ENCODE measurements at places on chromosomes 16 and 17. TPM values are rescaled to one million over a fixed set of nuclear protein-coding genes. Genes with fewer than 3 reads are reported as not detected.

NTN1 gene
- total RNA-seq, result 4.2 TPM

RGS11 gene
- not detected for total RNA-seq

SLFN12L gene
- total RNA-seq, result 0.17 TPM

SLC25A19 gene
- total RNA-seq, result 38.7 TPM

ABCC12 gene
- not detected for total RNA-seq

ARL5C gene
- not detected for total RNA-seq

DNA sequence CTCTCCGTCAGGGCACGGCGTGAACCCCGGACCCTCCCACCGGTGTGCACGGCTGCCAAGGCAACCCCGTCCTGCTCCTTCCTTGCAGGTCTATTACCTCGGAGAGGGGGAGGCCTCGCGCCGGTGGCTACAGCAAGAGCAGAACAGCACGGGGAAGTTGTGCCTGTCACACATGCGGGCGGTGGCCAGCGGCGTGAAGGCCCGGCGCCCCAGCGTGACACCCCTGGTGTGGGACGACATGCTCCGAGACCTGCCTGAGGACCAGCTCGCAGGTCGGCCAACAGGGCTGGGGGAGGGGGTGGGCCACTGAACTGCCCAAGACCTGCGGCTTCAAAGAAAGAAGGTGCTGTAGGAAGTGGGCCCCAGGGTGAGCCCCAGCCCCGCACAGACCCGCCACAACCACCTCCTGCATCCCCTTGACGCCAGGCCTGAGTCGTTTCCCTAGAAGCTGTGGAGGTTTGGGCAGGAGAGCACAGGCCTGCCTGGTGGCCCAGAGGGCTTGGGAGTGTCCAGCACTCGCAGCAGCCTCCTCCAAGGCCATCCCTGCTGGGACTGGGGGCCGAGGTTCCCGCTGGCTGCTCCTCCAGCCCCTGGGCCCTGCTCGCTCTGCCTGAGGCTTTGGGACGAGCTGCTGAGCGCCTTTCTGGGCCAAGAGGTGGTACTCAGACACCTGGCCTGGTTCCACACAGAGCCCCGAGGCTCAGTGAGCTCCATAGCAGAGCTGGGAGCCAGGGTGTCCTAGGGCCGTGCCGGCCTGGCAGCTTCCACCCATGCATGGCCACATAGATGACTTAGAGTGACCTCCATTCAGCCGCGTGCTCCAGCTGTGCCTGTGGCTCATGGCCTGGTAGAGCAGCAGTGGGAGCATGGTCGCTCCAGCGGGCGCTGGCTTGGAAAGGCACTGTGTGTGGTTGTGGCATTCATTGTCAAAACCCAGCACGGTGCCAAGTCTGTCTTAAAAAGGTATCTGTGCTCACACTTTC lies 14.7 kb downstream of the CYBC1 start:
- no peak for DNase-seq

DNA sequence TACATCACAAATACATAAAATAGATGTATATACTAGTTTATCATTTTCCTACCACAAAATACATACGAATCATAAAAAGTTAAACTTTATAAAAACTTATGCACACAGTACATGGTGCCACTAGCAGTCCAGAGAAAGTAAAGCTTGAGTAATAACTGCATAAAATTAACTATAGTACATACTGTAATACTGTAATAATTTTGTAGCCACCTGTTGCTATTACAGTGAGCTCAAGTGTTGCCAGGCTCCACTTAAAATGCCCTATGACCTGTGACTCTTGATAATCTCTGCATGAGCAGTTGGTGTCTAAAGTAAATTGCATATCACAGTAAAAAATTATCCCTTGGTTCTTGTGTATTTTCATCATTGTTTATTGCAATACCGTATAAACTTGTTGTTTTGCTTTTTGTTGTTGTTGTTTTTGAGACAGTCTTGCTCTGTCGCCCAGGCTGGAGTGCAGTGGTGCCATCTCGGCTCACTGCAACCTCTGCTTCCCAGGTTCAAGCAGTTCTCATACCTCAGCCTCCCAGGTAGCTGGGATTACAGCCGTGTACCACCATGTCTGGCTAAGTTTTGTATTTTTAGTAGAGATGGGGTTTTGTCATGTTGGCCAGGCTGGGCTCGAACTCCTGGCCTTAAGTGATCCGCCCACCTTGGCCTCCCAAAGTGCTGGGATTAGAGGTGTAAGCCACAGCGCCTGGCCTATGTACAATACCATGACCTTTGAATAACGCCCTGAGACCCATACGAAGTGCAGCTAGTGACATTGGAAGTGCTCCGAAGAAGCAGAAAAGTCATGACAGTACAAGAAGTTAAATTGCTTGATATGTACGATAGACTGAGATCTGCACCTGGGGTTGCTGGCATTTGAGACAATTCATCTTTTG lies 6.6 kb downstream of the LUC7L3 start:
- DNase-seq, result no peak

GRCh38 chr17:3990386-3991127 lies 26.3 kb upstream of the ATP2A3 start:
- DNase-seq, result no peak

DNA sequence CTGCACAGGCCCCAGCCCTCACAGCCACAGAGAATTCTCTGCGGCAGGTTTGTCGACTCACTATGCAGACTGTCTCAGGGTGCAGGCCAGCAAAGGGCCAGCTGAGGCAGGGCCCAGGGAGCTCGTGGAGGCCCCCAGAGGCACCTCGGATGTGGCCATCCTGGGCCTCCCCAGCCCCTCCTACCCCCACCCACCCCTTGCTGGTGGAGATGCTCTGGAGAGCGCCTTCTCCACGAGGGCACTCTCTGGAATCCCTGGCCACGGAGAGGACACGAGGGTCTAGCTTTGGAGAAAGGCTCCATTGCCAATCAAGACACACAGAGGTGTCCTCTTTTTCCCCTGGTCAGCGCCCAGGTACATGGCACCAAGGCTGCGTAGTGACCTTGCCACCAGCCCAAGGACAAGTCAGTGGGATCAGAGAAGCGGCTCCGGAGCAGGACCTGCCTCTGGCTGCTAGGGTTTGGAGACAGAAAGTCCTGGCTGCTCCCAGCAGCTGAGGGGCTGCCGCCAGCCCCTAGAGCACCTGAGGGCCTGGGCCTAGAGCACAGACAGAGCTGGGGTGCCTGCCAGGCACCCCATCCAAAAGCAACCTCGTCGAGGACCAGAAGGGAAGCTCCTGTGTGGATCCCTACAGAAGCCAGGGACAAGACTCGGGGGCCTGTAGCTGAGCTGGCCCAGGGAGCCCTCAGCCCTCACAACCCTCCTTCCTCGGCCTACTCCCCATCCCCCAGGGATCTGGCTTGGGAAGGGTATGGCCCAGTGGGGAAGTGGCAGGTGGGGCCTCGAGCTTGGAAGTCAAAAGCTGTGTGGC lies 18.7 kb downstream of the ARL2BP start:
- no peak for DNase-seq

- peak; percentile 77 for DNase-seq
Observed at GRCh38 chr17:38674749-38675615, at the start of gene EPOP. TSS of gene EPOP (minus strand) at chr17:38674957. CDS start at chr17:38674495, 462 bp downstream.

- no peak for DNase-seq
Observed at GRCh38 chr17:44352828-44353671, 7.9 kb downstream of the GRN start.

DNA sequence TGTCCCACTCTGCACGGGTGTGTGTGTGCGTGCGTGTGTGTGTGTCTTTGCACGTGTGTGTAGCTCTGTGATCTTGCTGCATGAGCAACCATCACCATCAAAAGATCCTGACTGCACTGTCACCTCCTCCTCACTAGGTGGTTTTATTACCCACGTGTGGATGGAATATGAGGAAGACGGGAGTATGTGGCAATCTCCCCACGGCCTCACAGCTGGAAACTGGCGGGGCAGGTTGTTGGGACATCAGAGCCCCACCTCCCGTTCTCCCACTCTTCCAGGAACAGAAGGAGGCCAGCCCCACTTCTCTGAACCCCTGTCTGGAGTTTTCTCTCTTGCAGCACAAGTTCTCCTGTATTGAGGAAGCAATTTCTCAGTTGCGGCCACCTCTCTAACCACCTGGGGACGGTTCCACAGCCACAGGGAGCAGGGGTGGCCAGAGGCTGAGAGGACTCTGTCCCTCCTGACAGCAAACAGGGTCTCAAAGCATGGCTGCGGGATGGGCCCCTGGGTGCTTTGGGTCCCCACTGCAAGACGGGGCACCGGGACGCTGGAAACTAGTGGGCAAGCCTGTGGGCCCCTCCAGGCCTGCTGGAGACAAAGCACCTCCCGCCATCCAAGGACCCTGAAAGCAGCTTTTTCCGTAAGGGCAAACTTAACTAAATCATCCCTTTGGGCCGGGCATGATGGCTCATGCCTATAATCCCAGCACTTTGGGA lies 27.9 kb upstream of the ATP2C2 start:
- no peak for DNase-seq

GRCh38 chr17:44865231-44865660 lies 17.6 kb downstream of the HIGD1B start:
- peak; percentile 47 for DNase-seq

- no peak for DNase-seq
Observed at GRCh38 chr17:27733773-27734172, 66.6 kb downstream of the NOS2 start.

- DNase-seq, result no peak
Observed at GRCh38 chr17:57109393-57110151, 24.5 kb downstream of the AKAP1 start.

DNA sequence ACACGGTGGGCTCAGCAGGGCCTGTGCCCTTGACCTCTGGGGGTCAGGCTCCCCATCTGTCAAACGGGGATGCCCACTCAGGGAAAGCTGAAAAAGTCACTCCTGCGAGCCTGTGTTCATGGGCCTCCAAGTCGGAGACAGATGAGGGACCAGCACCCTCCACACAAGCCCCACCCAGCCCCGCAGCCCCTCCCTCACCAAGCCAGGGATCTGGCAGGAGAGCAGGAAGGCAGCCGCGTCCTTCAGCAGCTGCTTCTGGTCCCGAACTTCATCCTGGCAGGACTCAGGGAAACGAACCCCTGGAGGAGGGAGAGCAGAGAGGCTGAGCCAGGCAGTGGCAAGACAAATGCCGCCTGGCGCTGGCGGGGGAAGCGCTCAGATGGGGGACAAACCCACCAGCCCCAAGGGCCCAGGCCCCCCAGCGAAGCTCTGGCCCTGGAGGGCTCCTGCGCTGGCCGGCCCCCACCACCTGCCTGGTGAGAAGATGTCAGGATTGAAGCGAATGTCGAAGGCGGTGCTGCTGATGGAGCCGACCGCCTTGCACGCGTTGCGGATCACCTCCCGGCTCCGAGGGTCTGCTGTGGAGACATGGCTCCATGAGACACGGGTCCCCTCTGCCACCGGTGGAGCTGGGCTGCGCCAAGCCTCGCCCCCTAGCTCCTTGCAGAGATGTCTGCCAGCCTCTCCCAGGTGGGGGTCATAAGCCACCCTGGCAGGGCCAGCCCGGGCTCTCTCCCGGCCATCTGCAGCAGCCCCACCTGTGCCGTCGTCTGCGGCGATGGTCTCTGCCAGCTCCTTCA lies 15.4 kb downstream of the CLUH start:
- no peak for DNase-seq

DNA sequence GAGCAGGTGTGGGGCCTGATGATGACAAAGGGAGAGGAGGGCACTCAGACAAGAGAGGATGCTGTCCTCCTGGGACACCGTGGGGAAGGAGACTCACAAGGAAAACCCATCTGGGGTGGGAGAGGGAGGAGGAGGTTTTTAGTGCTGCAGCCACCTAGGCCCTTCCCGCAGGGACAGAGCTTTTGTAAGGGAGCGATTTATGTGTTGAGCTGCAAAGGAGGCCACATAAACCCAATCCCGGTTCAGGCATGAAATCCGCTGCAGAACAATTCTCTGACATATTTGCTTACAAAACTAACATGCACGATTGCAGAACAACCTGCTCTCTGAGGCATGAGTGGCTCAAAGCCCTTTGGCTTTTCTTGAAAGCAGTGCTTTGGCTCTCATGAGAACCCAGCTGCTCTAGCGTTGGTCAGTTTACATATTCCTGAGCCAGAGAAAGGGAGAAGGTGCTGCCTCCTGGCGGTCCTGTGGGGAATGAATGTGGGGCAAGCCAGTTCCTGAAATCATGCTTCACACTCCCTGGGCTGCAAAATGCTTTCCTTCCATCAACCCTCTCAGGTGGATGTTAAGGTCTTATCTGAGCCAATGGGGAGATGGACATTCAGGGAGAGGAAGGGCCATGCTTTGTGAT lies 122.4 kb upstream of the NLRP1 start:
- DNase-seq, result peak; percentile 33

DNA sequence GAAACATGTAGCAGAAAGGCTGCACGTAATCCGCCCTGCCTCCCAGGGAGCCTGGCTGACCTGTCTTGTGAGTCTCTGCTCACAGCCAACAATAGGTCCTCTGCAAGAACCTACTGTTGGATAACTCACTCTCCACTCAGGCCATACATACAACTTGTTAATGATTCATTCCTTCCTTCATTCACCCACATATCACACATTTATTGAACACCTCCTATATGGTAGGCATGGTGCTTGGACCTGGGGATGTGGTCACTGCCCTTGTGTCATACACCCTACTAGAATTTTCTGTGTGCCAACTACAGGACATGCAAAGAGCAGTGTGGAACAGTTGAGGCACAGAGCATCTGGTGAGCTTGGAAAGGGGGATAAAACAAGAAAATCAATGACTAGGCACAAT lies 28.1 kb upstream of the HNF1B start:
- DNase-seq, result no peak

DNA sequence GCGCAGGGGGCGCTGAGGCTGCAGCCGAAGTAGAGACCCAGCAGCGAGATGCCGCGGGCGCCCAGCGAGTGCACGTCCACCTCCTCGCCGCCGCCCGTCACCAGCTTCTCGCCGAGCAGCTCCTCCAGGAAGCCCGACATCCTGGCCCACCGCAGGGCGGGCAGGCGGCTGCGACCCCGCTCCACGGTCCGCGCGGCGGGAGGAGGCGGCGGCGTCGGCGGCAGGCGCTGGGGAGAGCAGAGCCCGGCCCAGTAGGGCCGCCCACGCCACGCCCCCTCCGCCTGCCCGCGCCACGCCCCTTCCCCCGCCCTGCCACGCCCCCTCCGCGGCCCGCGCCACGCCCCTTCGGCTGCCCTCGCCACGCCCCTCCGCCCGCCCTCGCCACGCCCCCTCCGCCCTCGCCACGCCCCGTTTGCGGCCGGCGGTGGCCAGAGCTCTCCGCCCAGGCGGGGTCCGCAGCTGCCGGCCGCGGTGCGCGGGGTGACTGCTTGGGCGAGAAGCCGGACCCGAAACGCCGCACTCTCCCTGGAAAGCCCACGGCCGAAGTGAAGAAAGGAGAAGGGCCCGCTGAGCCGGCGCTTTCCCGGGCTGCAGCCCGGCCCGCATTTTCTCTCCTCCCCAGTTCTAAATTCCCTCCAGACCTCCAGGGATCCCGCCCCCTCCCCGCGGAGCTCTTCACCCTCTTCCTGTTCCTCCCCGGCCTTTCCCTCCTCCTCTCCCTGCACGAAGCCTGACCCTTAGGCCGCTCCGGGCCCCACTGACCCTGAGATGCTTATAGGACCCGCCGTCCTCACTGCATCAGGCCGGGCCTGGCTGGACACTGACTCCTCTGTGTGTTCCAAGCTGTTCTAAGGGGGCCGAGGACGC lies at the start of gene NXN:
TSS of gene NXN (minus strand) at position 238 of the 867 bp plus-strand sequence.
- no peak for DNase-seq

DNA sequence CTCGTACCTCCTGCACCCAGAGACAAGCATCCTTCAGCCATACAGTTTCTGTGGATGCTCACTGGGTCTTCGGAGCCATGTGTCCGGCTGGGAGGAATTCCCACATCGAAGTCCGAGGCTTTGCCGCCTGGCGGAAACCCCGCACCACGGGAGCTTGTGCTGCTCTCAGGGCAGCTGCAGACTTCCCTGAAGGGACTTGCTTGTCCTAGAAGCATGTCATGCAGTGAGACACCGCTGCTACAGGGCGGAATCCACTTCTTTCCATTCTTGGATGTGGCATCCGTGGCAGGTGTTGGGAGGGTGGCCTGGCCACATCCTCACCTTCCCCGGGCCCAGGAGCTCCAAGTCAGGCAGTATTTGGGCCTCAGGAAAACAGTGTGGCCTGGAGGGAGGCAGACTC lies 122.5 kb downstream of the CMIP start:
- no peak for DNase-seq

GRCh38 chr17:38674014-38674748 lies 576 bp downstream of the EPOP start:
- no peak for DNase-seq
